ENCODE measurements at places on chromosomes 3 and 15.
A peak's percentile ranks its signal among the peaks of the same experiment; 100 is the strongest.

DNA sequence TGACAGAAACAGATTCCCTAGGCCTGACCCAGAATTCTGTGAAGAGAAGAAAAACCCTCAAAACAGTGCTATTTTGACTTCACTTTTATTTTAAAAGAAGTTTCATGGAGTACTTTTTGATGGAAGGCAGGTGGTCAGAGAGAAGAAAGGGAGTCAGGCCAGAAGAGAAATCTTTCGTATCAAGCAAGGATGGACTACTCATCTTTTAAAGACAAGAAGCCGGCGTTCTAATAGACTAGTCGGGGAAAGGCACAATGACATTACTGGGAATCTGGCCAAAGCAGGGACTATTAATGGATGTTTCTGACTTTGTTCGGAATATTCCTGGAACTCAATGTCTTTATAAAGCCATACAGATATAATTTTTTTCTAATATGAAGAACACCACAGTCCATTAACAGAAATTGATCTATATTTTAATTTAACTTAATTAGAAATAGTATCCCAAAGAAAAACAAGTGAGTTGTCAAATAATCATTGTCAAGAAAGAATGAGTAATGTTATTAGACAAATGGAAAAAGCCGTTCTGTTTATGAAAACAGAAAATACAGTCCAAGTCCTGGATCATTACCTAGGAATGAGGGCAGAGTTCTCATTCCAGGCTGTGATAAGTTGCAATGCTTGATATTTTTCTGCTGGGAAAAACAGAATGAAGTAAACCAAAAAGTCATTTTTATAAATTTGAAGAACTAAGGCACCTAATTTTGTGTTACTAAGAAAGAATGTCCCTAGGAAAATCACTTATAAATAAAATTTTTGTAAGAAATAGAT is 23.7 kb upstream of the PCOLCE2 start:
- no peak for DNase-seq

DNA sequence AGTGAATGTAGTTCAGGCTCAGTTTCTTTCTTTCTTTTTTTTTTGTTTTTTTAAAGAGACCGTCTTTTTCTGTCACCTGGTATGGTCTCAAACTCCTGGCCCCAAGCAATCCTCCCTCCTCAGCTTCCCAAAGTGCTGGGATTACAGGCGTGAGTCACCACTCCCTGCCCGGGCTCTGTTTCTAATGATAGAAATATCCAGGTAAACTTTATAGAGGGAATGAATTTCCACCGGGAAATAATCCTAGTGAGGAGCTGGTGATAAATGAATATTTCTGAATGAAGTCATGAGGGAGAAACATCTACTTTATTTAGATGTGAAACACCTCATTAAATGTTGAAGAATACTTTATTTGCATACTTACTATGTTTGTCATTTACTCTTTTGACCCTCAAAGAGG is 7.2 kb downstream of the RNF13 start:
- no peak for DNase-seq

GRCh38 chr3:135131290-135131689 is 336.2 kb downstream of the EPHB1 start:
- no peak for DNase-seq

DNA sequence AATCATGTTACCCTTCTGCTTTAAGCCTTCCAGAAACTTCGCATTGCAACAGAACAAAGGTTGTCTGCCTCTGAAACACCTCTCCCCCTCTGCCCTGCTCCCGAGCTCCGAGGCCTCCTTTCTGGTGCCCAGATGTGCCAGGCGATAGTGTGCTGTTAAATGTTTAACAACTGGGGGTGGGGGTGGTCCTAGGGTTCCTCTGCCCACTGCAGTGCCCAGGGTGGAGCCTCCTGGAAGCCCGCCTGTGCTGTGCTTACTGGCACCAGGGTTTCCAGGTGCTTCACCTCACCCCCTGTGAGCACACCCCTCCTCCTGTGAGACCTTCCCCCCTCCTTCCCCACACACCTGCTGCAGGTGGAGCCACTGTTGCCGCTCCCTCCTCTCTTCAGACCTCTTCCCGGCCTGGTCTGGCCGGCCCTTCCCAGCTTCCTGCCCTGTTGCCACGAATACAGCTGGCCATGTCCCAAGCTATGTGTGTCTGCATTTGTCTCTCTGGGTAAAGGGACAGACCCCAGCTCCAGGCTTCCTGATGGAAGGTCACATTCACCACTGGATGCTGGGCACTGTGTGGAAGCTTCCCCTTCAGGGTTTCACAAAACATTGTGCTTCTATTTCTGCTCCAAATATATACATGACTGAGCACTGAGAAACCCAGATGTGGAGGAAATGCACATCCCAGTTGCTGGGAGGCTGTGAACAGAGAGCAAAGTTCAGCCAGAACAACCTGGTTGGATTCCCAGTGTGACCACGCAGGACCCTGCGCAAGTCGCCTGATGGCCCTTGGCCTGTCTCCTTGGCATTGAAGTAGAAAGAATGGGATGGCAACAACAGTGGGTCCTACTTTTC is 37.2 kb downstream of the MGLL start:
- no peak for DNase-seq

DNA sequence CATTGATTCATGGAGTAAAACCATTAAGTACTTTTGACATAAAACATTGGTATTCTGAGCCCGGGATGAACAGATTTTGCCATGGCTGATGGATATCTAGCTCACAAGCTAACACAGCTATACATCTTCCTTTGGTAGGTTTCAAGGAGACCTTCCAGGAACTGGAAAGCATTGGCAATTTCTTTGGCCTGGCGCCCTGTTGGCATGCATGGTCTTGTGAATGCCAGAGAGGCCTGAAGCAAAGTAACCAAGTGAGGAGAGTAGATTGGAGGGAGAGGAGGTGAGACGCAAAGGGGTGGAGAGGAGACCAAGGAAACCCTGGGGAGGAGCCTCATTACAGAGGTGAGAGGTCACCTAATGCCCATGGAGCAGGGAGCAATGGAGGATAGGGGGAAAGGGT is 67.2 kb downstream of the SQOR start:
- DNase-seq: no peak

- no peak for DNase-seq
These were observed 61.8 kb upstream of the ZNF148 start for GRCh38 chr3:125436921-125437320.

DNA sequence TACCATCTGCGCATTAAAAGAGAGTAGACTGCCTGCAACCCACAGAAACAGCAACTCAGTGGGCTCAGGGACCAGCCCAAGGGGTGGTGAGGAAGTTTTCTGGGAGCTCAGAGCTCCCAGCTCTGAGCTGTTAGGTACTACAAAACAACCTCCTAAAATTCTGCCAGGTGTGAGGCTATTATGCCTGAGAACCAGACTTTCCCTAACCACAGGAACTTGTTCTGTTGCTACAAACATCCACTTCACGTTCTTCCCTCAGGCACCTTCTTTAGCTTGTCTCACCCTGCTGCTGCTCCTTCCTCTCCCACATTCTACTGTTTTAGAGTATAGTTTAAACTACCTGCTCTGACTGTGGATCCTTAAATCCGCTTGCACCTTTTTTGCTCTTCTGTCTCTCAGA is 399.4 kb downstream of the ROBO1 start:
- DNase-seq: no peak

DNA sequence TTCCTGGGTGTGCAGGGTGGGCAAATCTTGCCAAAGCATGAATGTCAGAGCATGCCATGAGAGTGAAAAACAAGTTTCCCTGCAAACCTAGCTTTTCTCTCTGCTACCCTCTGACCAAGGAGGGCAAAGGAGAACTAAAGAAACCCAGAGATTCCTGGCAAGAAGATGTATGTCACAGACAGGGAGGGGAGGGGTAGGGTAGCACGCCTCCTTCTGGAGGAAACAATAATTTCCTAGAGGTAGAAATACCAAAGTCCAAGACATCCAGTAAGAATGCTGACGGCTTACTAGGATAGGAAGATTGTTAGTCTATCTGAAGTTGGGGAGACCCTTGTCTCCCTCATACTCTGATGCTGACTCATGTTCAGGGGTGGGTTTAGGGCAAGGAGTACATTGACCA is 203.9 kb downstream of the NR1D2 start:
- DNase-seq: no peak

DNA sequence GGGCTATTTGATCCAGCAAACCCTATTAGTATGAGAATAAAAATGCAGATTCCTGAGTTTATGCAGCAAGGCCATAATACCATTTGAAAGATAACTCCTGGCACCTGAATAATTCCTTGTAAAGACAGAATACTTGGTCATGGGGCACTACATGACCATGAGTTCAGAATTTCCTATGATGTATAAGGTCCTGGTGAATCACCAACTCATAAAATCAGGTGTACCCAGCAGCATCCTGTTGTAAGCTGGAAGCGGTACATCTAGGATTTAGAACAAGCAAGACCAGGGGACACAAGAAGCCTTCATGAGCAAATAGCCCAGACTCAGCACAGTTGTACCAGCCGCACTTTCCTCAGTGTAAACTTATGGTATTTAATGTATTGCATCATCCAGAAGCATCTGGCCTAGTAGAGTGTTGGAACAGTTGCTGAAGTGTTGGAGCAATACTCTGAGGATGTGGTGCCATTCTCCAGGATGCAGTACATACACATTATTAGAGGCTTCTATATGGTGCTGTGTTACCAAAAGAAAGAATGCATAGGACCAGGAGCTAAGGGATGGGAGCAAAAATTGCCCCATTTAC is 233.4 kb downstream of the SQOR start:
- DNase-seq: no peak

DNA sequence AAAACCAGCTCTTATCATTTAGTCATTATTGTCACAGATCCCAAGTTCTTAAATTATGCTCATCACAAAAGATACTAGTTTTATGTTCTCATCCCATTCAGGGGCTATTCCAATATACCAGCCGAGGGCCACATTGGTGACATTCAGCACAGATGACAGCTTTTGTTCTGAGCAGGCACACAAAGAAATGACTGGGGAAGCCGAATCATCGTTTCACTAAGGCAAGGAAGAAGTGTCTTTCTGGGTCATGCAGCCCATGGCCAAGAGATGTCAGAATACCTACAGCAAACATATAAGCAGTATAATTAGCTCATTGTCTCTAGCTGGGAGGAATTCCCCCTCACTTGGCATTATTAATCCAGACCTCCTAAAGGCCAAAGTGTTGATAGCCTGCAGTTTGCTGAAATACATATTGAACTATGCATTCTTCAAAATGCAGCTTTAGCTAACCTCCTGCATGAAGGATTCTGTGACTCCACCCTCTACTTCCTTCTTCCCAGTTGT is 100.2 kb downstream of the CNTN4 start:
- no peak for DNase-seq

DNA sequence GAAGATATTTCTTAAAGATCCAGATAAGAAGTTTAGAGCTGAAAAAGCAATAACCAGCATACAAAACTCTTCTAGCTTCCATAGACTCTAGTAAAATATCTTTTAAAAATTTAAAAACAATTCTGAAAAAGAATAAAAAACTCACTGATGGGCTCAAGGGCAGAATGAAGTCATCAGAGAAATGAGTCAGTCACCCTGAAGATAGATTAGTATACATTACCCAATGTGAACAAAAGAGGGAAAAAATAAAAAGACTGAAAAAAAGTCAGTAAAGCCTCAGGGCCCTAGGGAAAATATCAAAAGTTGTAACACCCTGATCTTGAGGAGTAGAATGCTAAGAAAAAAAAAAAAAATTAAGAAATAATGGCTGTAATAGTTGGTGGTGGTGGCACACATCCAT is 11.4 kb downstream of the DET1 start:
- no peak for DNase-seq

DNA sequence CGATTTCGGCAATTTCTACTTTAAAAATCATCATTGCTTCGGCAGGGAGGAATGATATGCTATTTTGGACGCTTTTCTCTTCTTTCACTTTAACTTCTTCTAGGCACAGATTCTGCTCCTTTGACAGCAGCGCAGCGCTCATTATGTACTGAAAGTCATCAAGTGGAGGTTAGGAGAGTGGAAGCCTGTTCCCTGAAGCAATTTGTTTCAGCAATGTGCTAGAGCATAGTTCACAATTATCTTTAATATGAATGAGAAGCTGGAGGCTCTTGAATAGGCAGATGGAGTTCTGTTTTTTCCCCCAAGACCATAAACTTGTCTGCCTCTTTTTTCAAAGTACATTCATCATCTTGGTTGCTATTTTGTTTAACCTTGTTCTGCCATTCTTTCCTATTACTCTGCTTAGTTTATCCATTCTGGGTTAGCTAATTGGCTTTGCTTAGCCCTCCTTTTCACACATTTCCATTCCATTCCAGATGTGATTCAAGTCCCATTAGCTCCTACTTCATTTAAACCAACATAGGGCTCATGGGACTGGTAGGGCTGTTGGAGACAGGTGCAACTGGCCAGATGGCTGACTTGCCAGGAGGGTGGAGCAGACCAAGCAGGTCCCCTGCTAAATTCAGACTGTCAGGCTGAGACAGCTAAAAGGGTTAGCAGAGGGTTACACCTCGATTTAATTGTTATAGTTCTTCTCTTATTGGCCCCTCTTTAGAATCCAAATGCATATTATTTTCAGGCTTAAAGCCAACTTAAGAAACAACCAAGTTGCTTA is 534.7 kb upstream of the CBLB start:
- DNase-seq: peak; percentile 91

DNA sequence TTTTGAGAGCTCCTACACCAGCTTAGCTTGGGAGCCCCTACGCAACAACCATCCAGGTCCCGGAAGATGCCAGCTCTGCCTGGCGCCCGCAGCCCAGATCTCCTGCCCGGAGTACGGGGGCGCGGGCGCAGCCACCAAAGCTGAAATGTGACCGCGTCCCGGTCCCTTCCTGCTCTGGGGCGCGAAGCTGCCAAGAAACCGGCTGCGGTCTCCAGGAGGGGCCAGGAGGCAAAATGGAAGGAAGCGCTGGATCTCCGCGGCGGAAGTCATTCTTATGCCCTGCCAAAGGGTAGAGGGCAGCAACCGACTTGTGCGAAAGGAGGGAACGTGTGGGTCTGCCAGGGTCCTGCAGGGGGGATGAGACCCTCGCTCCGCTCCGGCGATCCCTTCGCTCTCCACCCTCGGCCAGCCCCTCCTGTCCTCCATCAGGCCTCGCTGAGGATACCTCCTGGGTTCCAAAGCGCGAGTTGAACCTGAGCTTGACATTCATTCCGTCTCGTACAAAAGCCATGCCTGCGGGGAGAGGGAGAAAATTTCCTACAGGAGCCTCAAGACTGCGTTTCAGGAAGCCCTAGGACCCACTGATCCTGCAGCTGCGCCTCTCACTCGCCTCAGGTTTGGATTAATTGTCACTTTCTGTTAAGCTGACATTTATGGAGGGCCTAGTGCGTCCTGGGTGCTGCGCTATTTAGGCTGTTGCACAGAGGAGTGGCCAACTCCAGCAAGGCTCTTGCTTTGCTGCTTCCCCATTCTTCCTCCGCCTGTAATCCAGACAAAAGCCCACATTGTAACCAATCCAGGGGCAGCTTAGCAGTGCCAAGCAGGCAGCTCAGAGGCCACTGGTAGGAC is 98.3 kb upstream of the VGLL3 start:
- no peak for DNase-seq

- no peak for DNase-seq
These were observed 48.7 kb upstream of the SKOR1 start for GRCh38 chr15:67776600-67776999.

GRCh38 chr3:117131259-117131658 is 421.7 kb downstream of the TUSC7 start:
- no peak for DNase-seq

GRCh38 chr3:158875700-158876099 is 73.8 kb downstream of the MFSD1 start:
- no peak for DNase-seq

All from NCI-H1436 (cell line).